ENCODE measurements at places on chromosomes 1 and 21. TPM values are rescaled to one million over a fixed set of nuclear protein-coding genes. Genes with fewer than 3 reads are reported as not detected.

DYNLT5 gene
- 0.18 TPM for total RNA-seq

LINGO4 gene
- total RNA-seq = not detected

- peak; percentile 44 for DNase-seq
- H3K36me3 ChIP-seq = no peaks in the 10 kb centered on the region
- no peaks in the 10 kb centered on the region for H3K27me3 ChIP-seq
These were observed 253.2 kb downstream of the CRB1 start for GRCh38 chr1:197521118-197521739.

LRRC39 gene
- 0.36 TPM for total RNA-seq
